ENCODE measurements at places on chromosomes 2 and 18.

GRCh38 chr2:11669454-11670291 lies at the start of gene NTSR2:
TSS of gene NTSR2 (minus strand) at chr2:11670195. CDS start at chr2:11670129, 66 bp downstream.
- peak; percentile 9 for DNase-seq

DNA sequence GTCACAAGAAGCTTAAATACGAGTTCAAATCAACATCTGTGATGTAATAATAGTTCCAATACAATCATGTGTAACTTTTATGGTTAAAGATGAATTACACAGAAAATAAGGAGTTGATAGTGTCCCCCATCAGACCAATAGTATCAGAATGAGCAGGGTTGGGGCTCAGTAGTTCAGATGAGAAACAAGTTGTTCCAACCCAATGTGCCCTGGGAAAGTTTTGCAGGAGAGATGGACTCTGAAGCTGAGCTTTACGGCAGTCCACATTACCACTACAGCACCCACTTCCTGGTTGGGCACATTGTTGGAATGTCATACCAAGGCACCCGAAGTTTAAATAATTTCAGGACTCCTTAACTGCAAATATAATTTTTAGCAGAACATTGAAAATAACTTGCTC lies 12.1 kb upstream of the CXCR4 start:
- DNase-seq = no peak

- no peak for DNase-seq
These were observed 128.6 kb upstream of the KCNH7 start for GRCh38 chr2:162967147-162967546.

DNA sequence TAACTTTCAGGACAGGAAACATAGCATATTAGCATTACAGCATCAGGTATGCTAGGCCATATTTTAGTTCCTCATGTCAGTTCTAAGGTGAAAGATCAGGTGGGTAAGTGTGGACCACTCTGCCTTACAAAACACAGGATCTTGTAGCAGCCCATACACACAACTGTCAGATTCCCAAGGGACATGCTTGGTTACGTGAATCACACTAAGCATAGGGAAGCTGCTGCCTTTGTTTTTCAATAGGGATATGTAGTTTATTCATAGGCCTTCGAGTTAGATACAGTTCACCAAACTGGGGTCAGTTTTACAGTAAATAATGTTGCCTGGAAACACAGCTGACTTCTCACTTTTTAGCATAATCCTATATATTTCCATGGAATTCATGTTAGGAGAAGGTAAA lies 116.1 kb upstream of the OTX1 start:
- DNase-seq = peak; percentile 18

GRCh38 chr2:221758076-221758475 lies 186.0 kb upstream of the EPHA4 start:
- DNase-seq = no peak

DNA sequence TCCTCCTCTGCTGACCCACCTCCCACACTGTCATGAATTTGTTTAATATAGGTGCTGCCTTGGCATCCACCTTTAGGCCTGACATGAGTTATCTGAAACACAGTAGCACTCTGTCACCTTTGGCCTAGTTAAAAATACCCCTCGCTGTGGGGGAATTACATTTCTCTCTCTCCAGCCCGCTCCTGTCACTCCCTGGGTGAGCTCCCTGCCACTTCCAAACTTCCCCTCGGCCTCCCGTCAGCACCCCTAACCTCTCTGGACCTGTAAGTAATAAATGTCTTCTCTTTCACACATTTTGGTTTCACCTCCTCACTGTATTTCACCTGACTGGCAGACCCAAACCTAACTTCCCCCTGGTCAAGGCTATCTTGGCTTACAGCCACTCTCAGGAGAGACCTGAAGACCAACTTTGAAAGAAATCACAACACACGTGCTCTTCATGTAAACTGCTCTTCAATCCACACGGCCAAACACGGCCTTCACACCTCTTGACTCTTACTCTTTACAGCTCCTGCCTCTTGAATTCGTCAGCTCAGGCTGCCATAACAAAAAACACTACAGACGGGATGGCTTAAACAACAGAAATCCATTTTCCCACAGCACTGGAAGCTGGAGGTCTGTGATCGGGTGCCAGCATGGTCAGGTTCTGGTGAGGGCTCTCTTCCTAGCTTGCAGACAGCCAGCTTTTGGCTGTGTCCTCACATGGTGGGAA lies 28.3 kb downstream of the REEP1 start:
- DNase-seq = no peak

DNA sequence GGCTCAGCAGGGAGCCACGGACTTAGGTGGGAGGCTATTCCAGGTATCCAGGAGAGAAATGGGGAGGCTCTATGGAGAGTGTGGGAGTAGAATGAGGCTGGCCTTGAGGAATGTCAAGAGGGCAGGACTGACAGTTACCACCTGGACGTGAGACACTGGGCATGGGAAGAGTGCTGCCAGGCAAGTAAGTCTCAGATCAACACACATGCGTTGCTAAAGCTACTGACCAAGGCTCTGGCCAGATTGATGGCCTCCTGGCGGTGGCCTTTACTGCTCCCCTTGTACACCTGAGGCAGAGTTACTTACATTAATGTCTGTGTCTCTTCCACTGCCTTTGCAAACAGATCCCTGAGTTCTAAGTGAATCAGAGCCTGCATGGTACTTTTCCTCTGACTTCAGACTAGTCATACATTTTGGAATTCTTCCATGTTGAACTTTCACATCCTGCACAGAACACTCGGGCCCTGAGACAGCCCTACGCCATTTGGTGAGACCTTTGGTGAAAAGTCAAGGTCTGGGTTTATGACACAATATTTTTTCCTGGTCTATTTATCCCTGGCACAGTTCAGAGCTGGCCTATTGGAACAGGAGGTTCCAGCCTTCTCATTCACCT lies 398.8 kb upstream of the TRIB2 start:
- DNase-seq = peak; percentile 75

DNA sequence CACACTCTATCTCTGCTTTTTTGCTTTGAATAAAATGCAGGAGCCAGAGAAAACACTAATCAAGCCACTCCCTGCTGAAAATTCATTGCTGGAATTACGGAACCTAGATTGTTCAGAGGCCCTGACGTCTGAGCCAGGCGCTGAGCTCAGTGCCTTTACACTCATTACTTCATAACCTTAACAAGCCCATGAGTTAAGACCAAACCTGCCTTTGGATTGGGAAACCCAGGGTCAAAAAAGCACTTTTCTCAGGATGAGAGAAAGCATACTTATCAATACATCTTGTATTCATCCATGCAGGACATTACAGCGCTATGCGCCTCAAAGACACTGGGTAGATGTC lies 762 bp downstream of the INO80C start:
- no peak for DNase-seq

- DNase-seq = no peak
These were observed 51.7 kb downstream of the PROC start for GRCh38 chr2:127469974-127470373.

GRCh38 chr2:72113847-72114692 lies 33.6 kb downstream of the CYP26B1 start:
- no peak for DNase-seq

DNA sequence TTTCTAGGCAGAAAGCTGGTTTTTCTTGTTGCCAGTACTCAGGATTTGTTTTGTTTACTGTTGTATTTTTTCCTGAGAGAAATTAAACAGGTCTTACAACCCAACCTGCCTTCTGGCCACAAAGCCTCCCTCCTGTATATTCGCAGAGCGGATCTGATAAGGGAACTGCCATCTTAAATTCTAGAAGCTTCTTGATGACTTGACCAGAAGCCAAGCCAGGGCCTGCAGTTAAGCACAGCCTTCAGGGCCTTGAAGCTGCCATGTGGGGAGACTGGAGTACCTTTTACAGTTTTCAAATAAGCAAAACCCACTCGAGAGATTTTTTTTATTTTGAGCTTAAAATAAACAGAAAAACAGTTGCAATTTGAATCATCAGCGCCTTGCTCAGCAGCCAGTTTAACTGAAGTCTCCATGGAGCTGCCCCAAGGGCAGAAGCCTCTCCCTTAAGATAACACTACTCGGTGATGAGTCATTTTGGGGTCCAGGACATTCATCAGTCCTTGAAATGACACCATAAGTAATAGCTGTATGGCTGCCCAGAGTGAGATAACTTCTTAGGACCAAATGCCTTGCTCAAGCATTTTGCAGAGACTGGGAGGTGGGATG lies 51.5 kb upstream of the PHLPP1 start:
- no peak for DNase-seq

DNA sequence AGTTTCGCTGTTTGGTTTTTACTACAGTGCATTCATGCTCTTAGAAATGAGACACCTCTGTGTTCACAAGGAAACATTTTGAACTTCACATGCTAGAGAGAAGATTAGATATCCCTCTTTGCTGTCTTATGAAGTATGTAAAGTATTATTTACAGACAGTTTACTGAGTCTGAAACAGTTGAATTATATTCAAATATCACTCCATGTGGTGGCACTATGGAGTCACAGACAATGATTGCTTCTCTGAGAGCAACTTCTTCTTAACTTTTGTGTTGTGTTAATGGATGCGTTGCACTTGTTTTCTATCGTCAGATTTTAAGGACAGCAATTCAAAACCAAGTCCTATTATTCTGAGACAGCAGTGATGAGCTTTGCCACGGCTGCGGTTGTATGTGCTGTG lies 823.6 kb downstream of the GALR1 start:
- no peak for DNase-seq

DNA sequence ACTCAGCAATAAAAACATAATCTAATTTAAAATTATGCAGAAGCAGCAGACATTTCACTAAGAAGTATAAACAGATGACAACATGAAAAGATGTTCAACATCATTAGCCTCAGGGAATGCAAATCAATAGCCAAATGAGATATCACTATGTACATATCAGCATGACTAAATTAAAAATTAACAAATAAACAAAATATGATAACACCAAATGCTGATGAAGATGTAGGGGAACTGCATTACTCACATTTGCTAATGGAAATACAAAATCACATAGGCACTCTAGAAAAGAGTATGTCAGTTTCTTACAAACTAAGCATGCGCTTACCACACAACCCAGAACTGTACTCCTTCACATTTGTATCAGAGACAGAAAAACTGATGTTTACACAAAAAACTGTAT lies 487.2 kb upstream of the REG3G start:
- no peak for DNase-seq

- no peak for DNase-seq
These were observed 79.2 kb downstream of the PTPRM start for GRCh38 chr18:7646174-7646886.

DNA sequence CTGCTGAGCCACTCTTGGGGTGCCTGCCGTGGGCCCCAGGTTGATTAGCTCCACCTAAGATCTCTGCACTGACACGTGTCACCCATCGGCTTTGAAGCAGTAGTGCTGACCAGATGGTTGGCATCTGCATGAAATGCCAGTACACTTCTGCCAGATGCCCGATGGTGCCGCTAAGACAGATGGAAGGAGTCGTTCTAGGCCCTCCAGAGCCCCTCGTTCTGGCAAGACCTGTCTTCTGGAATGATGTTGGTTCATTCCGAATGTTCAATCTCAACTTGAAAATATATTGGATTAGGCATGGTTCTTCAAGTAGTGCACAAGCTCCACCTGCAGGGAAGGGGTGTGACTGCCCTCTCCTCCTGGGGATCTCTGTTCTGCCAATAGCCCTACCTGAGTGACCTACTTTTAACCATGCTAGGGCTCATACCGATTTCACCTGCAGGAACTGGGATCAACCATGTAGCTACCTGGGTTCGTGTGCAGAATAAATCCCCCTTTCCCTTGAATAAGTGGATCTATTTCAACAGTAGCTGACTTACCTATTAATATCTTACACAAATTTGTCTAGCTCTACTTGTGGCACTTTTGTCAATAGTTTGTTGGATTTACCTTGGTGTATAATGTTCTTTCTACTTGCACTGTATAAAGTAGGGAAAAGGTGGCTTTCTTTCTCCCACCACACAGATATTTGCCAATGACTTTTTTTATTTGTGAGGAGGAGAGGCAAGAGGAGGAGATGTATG lies 342.6 kb downstream of the CTNNA2 start:
- no peak for DNase-seq

- DNase-seq = peak; percentile 90
These were observed 90.0 kb upstream of the PPP1CB start for GRCh38 chr2:28661589-28662001.

DNA sequence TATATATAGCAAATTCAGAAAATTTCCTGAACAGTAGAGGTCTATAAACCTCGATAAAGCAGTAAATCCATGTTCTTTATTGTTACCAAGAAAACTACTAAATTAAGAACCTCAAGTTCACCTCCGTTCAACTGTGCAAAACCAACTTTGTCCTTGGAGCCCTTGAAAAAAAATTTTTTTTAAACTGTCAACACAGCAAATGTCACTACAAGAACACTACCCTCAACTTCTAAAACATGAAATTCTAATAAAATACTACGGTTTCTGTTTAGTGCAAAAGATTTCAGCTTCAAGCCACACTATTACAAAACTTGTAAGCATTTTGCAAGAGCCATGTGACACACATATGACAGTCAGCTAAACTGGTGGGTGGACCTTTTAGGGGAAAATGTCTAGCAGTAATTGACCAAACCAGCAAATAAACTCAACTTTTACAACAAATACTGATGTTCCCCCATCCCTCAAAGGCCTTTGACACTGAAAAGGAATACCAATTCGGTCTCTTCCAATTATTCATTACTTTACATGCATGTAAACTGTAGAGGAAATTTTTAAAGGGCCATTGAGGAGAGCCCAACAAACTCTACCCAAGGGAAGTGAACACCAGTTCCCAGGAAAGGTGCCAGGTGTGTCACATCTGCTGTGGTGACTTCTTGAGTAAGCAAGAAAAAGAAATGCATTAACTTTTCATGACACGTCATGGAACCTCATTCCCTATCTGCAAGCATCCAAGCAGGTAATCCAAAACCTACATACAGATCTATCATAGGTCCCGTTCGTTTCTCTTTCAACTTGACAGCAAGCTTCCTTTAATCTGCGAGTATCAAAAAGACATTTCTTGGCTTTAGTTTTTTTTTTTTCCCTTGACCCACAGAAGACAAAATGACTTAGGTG lies 1.4 kb downstream of the RAB1A start:
- peak; percentile 46 for DNase-seq

DNA sequence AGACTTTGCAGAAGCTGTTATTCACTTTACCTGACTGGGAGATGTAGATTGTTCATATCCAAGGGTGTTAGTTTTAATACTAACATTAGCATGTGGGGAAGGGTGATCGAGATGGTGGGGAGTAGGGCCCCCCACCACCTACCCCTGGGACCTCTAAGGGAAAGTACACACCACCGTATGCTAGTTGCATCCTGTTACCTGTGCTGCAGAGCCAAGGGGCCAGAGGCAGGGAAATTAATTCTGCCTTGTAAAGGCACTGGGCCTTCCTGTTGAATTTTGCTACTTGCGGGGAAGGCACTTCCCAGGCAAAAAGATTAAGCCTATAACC lies 9.0 kb downstream of the STEAP3 start:
- DNase-seq = no peak

- DNase-seq = no peak
These were observed 638 bp upstream of the IRS1 start for GRCh38 chr2:226799976-226800940.

Data from fibroblast of the conjunctiva (primary cell).